ENCODE measurements at places on chromosomes 5 and 9.

- DNase-seq, result no peak
Measured at GRCh38 chr5:5404381-5404780, 18.1 kb upstream of the ICE1 start.

DNA sequence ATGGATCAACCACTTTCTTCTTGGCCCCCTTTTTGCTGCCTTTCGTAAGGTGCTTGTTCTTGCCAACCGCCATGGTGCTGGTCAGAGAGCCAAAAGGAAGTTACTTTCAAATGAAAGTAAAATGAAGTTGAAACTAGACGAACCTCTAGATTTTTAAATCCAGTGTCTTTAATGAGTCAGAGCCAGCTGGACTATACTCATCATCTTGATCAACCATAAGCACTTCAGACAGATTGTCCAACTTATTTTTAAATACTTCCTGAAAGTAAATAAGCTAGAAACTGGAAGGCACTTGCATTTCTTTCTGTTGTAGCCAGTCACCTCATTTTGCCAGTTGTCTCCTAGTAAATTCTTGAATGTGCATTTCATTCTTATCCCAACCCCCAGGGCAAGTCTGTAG lies 48.9 kb downstream of the JMY start:
- DNase-seq, result no peak

DNA sequence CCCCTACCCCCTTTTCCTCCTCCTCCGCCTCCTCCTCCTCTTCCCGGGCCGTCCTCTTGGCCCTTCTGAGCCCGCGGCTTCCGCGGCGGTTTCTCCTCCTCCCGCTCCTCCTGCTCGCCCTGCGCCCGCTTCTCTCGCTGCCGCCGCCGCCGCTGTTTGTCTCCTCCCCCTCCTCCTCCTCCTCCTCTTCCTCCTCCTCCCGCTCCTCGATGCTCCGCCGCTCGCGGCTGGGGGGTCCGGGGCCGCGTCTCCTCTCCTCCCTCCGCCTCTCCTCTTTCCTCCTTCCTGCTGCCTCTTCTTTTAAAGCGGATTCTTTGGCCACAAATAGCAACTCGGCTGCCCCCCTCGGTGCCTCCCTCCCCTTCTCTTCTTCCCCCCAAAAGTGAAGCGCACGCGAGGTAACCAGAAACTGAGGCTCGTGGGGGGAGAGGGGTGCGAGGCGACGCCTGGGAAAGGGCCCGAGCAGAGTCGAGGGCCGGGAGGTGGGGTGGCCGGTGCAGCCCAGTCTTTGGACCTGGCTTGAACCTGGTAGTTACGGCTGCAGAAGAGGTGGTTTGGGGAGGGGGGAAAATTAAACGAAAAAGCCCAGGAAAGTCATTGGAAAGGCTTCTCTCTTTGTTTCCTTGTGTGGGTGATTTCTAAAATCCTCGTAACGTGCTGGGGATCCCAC lies 1058.5 kb upstream of the DMAC1 start:
- peak; percentile 90 for DNase-seq

DNA sequence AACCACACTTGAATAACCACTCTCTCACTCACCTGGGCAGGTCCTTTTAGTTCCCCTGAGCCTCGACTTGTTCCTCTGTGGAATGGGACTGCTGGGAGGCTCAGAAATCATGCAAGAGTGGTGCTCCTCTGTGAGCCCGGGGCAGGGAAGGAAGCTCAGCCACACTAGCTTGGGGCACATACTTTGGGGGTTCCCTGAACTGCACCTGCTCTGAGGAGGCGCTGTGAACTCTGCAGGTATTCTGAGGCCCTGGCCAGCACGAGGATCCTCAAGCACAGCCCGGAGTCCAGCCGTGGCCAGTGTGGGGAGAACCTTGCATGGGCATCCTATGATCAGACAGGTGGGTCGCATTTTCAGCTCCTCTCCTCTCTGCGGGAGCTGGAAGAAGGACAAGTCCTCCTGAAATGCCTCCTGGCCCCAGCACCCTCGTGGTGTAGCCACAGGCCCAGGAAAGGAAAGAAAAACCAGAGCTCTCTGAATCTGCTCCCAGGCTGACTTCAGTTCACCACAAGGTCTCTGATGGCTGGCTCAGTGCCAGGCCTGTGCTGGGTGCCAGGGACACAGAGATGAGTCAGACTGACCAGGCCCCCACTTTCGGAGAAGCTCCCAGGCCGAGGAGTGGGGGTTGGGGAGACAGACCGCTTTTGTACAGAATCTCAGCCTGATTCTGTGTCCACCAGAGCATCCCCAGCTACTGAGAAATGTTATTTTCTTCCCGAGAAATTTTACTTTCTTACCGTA lies 11.9 kb downstream of the GLIPR2 start:
- DNase-seq, result peak; percentile 98

- DNase-seq, result peak; percentile 59
Measured at GRCh38 chr5:135141303-135142268, 107.6 kb upstream of the PITX1 start.

GRCh38 chr5:123545506-123545905 lies 33.5 kb downstream of the CSNK1G3 start:
- DNase-seq, result no peak

GRCh38 chr9:81174023-81174422 lies 515.3 kb downstream of the TLE1 start:
- DNase-seq, result no peak

DNA sequence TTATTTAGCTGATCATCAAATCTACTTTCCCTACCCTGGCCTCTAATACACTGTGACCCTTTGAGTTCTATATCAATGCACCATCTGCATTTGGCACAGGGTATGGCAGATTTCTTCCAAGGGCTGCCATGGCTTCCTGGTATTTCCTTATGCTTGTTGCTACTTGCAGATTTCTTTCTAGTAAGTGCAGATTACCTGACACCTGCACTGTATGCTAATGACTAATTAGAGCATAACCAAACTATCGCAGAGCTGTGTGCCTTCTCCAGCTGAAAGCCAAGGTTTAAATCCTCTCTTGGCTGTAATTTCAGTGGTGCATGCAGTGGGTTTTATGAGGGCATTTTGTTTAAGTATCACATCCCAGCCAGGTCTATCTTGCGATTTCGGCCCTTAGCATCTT lies 293.7 kb downstream of the KIF4B start:
- no peak for DNase-seq

- no peak for DNase-seq
Measured at GRCh38 chr9:78144008-78144381, 91.9 kb upstream of the CEP78 start.

DNA sequence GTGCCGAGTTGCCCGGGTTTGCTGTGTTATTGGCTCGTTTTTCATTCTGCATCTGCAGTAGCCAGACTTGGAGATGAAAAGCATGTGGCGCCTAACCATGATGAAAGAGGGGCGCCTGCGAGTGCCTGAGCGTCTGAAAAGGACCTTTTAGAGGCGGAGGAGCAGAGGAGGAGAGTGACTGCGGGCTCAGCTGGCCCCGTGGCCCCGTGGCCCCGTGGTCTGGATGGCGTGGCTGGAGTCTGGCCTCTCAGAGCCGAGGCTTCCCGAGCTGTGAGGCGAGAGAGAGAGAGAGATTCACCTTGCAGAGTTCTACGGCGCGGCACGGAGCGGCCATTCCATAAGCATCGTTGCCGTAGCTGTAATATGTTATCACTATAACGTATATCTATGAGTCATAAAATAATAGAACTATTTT lies 55.3 kb upstream of the RNU6ATAC start:
- DNase-seq, result no peak

- DNase-seq, result no peak
Measured at GRCh38 chr9:127974769-127975261, 6.0 kb downstream of the EEIG1 start.

DNA sequence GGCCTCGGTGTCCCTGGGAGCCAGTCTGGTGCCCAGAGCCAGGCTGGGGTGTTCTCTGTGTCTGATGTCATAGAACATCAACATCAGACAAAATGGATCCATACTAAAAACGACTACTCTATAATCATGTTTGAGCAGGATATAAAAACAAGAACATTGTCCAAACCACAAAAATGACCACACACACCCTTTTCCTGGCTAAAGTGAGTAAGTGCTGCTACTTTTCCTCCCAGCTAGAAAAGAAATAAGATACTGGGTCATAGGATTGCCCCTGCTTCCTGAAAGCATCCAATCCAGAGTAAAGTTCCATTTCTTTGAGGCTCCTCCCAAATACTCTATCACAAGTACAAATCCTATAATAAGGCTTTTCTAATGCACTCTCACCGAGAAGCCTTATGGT lies 19.7 kb upstream of the TRAF1 start:
- no peak for DNase-seq

DNA sequence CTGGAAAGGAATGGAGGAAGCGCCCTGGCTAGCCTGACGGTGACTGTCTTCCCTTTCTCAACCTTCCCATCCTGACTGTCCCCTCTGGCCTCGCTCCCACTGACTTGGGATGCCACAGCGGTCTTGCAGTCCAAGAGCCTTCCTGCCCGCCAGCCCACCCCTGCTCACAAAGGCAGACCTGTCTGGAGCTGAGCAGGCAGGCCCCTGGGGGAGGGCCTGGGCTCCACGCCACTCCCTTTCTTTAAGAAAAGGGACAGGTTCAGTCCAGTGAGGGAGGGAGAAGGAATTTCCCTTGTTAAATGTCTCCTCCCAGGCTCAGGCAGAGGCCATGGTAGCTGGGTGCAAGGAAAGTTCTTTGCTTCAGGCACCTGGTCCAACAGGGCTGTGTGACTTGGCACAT lies 18.1 kb downstream of the FGF1 start:
- DNase-seq, result no peak

- DNase-seq, result no peak
Measured at GRCh38 chr5:126044111-126044668, 379.0 kb upstream of the GRAMD2B start.

- no peak for DNase-seq
Measured at GRCh38 chr9:133516961-133517350, 7.8 kb downstream of the MYMK start.

DNA sequence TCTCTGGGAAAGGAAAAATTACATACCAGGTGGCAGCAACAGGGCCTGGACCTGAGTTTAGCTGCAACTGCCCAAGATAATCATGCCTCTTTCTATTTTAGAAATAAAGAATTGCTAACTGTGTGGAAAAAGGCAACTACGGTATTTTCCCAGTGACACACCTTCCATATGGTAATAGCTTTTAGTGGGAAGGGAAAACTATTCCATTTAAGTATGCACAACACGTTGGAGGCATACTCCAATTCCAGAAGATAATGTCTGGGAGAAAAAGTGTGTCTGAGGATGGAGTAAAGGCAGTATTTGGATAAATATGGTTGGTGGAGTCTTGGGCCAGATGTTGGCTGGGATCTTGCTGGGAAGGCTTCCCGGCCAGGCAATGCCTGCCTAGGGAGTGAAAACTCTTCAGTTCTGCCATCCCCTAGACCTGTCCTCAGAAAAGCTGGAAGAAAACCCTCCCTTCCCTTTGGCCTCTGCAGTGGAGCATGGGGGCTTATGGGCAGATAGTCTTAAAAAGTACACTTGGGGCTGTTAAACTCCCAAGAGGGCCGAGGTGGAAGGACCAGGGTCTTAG lies 40.6 kb downstream of the SH3PXD2B start:
- DNase-seq, result no peak

DNA sequence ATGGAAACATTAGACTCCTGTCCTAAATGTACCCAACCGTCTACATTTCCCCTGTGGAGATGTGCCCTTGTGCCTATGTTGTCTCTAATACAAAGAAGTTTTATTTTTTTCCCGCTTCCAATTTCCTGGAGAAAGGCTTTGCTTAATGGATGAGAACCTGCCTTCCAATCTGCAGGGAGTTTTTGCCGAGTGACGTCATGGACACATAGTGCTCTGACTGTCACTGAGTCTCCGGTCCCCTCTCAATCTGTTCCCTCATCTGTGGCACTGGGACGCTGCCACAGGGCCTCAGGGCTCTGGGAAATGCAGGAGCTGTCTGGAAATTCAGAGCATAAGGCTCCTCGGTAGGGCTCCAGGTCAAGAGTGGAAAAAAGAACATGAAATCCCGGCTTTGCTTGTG lies 144.8 kb downstream of the PDZD2 start:
- DNase-seq, result peak; percentile 28

GRCh38 chr9:126429190-126429589 lies 102.6 kb downstream of the MVB12B start:
- no peak for DNase-seq

- no peak for DNase-seq
Measured at GRCh38 chr5:158410976-158411375, 552.0 kb upstream of the CLINT1 start.

DNA sequence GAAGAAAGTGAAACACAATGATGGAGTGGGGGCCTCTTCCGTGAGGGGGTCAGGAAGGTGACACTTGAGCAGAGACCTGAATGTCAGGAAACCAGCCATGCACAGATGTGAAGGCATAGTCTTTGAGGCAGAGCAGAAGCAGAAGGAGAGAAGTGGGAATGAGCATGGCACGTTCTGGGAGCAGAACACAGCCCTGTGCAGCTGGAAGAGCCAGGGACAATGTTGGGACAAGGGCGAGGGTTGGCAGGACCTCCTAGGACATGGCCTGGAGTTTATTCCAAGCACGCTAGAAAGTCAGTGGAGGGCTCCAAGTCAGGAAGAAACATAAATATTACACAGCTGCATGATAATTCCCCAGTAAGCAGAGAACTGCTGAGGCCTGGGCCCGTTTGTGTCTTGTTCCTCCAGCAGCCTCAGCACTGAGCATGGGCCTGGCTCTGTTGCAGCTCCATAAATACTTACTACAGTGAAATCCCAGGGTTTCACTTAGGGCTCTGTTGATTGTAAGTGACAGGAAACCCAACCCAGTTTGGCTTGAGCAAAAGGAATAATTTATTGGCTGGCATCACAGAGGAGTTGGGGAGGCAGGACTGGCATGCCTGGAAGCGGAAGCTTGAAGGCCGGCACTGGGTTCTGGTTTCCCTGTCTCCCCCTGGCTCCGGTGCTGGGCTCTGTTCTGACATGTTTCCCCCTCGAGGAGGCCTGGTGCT lies 66.2 kb downstream of the MVB12B start:
- DNase-seq, result no peak

DNA sequence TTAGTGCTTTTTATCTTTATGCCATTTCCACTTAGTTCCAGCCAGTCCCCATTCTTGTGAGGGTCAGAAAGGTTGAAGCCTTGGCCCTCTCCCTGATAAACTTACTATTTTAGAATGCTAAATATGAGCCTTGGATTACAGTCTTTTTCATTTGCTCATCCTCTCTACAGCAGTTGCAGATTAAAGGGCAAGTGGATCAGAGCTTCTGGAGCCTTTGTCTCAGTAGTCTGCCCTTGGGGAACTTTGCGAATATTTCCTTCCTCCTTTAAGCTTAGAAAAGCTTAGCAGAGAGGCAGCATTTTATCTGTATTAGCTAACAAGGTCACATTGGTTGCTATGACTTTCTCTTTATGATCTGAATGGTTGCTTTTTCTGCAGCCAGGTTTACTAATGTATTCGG lies 11.5 kb downstream of the FSD1L start:
- no peak for DNase-seq

GRCh38 chr5:135466178-135467050 lies 14.3 kb upstream of the TIFAB start:
- peak; percentile 93 for DNase-seq

DNA sequence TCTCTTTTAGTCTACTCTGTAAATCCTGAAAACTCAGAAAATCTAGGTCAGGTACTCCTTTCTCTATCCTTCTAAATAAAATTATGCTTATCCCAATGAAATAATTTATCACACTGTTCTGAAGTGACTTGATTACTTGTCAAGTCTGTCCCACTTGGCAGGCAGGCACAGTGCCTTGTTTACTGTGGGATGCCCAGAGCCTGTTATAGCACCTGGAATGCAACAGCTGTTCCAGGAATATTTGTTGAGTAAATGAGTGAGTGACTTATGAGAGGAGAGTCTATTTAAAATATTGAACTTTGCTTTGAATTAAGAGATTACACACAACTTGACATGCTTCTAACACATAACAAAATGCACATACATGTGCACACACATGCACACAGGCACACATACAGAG lies 130.0 kb downstream of the MPDZ start:
- DNase-seq, result no peak

Measured in mesenteric fat pad (tissue), 1 donor.